ENCODE measurements at places on chromosomes 13 and 19. TPM values are rescaled to one million over a fixed set of nuclear protein-coding genes. Genes with fewer than 3 reads are reported as not detected.

The UNC13A gene
- total RNA-seq = under 0.01 TPM

The LILRB5 gene
- under 0.01 TPM for total RNA-seq

The ZNF790 gene
- total RNA-seq = 8.3 TPM

The ZNF667 gene
- total RNA-seq = 7.6 TPM

The KANK2 gene
- total RNA-seq = 455 TPM

The SHISA7 gene
- total RNA-seq = not detected

The CCL25 gene
- not detected for total RNA-seq

The TEX29 gene
- total RNA-seq = not detected

The CCDC70 gene
- not detected for total RNA-seq

The ZNF627 gene
- total RNA-seq = 20.4 TPM

The ZNF14 gene
- total RNA-seq = 7.9 TPM
